ENCODE measurements at places on chromosomes 2 and 18.

GRCh38 chr2:43105586-43106558 is 120.5 kb downstream of the ZFP36L2 start:
- DNase-seq: no peak

GRCh38 chr2:100647709-100648108 is 84.9 kb downstream of the PDCL3 start:
- no peak for DNase-seq

DNA sequence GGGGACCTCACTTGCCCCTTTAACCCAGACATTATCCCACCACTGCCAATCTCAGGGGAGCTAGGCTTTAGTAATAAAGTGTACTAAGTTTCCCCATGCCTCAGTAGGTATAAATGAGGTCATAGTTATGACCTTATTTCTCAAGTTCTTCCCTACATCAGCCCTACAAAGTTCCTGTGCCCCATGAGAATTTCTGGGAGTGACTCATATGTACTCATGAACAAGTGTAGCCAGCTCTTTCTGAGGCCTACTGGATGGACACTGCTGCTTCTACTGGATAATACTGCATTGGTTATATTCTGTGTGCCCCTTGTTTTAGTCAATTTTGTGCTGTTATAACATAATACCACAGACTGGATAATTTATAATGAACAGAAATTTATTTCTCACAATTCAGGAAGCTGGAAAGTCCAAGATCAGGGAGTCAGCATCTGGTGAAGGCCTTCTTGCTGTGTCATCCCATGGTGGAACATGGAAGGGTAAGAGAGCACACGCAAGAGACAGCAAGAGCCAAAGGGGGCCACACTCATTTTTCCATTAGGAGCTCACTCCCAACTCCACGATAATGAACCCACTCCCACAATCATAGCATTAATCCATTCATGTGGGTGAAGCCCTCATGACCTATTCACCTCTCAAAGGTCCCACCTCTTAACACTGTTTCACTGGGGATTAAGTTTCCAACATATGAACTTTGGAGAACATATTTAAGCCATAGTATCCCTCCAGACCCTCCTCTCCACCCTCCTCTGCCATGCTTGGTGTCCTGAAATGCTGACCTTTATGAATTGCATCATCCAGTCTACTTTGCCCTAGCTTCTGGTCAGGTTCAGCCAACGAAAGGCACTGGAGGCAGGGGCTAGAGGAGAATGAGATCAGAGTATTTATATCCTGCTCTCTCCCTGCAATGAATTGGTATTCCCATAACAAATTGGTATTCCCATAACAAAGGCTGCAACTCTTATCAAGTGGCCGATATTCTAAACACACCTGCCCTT is 25.4 kb upstream of the ST3GAL5 start:
- no peak for DNase-seq

- DNase-seq: no peak
These were observed 125.0 kb downstream of the SPHKAP start for GRCh38 chr2:228056293-228057097.

- no peak for DNase-seq
These were observed 1389.7 kb downstream of the DSC3 start for GRCh38 chr18:29652797-29653196.

- DNase-seq: no peak
These were observed 105.1 kb downstream of the FMNL2 start for GRCh38 chr2:152440049-152440448.

DNA sequence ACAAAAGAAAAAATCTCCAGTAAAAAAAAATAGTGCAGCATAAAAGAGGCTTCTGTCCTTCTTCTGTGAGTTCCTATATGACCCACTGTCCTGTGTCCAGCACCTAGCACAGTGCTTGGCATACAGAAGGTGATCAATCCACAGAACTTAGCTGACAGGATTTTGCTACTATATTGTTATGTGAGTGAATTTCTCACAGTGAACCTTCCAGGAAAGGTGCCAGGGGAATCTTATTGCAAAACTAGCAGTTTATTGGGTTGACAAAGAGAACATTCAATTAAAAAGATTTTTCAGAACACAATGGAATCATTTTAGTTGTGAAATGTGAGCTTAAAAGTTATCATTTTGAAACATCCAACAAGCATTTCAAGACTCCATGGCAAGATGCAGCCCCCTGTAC is 12.4 kb upstream of the TRIB2 start:
- no peak for DNase-seq

- no peak for DNase-seq
These were observed 91.5 kb downstream of the ARHGEF33 start for GRCh38 chr2:38981003-38981669.

- DNase-seq: no peak
These were observed 19.3 kb downstream of the ST6GAL2 start for GRCh38 chr2:106866641-106867040.

- DNase-seq: no peak
These were observed 81.8 kb downstream of the HDAC4 start for GRCh38 chr2:239318790-239319661.

DNA sequence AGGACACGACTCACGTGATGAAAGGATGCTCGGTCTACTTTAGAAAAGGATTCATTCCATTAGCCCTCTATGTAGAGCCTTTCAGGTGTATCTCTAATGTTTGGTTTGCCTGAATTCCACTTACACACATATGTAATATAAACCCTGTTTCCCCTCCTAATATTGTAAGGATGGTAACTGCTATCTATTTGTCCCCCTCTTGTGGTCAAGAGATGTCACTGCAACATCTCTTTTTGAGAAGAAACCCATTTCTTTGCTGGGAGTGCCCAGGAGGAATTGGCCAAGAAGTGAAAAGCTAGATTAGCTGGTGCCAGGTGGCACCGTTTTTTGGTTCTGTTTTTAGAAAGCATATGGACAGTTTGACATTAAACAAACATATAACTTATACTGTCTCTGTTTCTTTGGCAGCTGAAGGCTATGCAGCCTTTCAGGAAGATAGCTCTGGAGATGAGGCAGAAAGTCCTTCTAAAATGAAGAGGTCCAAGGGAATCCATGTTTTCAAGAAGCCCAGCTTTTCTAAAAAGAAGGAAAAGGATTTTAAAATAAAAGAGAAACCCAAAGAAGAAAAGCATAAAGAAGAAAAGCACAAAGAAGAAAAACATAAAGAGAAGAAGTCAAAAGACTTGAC is 41.2 kb downstream of the RALBP1 start:
- no peak for DNase-seq

DNA sequence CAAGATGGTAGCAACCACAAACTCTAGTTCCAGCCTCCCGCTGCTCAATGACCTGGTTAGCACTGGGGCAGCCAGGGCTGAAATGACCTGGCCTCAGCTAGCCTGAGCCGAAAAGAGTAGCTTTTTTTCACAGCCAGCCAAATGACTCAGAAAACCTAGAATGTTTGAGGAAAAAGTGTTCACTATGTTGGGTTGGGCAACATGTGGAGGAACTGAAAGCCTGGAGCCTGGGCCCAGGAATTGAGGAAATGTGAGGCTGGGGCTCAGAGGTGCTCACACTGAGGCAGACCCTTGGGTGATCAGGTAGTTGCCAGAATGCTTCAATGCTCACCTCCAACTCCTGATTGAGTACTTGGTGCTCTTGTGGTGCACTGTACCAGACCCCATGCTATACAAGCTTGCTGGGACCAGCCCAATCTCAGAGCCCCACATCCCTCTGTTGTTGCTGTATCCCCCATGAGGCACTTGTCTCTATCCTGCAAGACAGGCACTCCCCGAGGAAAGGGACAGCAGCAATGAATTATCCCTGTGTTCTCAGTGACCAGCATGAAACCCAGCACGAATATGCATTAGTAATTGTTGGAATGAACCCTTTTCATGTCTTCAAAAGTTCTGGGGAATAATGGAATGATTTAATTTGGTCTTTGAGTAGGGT is 116.2 kb downstream of the USP34 start:
- DNase-seq: no peak

DNA sequence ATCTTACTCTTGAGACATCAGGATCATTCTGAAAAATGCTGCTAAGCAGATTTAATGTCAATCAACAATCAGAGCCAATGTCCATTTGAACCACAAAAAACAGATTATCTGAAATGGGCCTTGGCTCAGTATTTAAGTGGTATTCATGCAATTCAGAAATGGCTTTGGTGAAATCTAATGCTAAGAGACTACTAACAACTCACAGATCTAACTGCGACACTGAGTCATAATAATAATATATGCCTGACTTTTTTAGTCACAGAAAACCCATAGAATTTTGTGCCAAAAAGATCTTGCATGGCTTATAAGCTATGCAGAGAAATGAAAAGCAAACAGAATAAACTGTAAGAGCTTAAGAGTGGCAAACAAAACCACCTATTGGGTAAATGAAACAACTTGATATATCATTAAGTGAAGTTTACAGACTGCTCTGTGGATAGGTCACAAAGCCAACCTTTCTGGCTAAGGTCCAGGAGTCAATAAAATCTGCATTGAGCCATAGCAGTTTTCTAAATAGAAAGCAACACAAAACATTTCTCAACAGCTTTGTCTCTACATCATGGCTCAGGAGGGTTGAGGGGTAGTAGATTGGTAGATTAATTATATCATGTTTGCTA is 234.3 kb downstream of the LRATD1 start:
- no peak for DNase-seq

GRCh38 chr2:102241616-102242305 is 54.9 kb downstream of the IL1RL2 start:
- no peak for DNase-seq

DNA sequence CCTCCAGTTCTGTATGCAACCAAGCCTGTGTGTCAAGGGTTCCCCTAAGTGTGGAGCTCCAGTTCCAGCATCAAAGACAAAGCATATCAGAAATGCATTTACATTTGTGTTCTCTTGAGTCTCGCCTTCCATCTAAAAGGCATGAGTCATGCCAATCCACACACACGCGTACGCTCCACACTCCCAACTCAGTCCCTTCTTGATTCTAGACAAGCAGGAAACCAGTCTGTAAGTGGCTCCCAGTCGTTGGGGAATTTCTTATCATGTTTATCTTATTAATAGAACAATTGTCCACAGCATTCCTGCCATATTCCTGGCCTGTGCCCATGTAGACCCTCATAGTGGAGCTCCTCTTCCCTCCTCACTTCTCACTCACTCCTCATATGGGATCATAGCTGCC is 86.4 kb upstream of the SLC35G4 start:
- DNase-seq: no peak

GRCh38 chr2:223003191-223003590 is 48.8 kb upstream of the KCNE4 start:
- no peak for DNase-seq

DNA sequence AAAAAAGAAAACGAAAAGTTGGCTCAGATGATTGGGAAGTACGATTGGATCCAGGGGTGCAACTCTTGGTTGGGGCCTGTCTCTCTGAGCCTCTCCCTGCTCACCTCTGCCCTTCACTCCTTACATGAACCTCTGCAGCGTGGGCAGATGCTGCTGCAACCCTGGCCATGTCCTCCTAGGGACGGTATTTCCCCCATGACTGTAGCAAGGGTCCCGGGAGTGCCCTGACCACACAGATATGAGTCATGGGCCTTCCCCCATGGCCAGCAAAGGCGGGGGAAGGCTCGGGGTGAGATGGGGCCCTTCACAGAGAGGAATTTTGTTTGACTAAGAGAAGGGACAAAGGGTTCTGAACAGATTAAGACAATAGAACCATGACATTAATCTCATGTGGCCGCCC is 129.0 kb downstream of the NCK2 start:
- DNase-seq: no peak

DNA sequence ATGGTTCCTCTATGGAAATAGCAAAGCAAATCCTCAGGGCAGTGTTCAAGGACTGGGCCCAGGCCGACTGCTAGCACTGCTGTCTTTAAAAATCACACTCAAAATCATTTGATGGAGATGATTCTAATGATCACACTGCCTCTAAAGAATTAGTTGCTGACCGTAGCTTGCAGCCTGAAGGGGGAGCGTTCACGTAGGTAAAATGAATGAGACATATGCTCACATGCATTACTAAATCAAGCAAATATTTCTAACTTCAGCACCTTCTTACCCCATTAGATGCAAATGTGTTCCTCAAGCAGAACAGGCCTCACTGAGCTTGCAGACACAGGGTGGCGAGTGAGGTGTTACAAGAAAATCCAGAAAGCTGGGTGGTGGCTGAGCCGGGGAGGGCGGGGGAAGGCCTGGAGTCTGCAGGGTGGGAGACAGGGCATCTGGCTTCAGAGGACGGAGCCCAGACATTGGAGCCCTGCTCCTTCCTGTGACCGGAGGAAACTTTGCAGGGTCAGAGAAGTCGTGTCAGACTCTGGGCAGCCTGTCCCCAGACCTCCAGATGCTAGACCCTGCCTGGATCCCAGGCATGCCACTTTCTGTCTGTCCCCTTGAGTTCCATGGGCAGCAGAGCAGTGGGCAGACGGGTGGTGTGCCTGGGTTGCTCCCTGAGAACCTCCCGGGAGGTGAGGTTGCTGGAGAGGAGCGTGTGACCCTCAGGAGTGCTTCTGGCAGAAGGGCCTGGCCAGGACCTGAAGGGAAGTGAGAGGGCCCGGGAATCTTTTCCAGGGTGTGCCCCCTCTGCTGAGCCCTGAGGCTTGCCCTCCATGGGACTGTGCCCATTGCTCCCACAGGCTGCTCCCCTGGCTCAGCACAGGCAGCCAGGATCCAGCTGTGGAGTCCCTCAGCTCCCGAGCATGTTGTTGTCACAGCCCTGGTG is 7.1 kb upstream of the NPPC start:
- no peak for DNase-seq

- no peak for DNase-seq
These were observed 22.2 kb downstream of the SLC16A14 start for GRCh38 chr2:230046491-230046890.

DNA sequence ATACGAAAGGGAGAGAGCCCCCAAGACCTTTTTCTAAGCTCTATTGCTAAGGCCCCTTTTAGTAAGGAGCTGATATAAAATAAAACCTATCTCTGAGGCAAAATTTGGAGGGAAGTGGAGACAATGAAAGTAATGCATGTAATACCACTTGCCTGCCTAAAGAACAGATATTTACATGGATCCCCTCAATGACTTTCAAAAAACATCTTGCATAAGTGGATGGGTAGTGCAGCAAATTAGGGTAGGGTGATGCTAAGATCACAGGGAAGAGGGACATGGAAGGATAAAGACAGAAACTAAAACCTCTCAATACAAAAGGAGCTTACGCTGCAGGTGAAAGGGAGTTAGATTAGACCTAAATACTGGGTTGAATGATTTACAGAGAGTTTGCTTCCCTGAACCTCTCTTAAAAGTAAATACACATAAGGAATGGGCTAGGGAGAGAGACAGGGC is 1.1 kb downstream of the ZNF513 start:
- no peak for DNase-seq

- DNase-seq: no peak
These were observed 42.5 kb downstream of the DOCK10 start for GRCh38 chr2:224999754-225000153.

DNA sequence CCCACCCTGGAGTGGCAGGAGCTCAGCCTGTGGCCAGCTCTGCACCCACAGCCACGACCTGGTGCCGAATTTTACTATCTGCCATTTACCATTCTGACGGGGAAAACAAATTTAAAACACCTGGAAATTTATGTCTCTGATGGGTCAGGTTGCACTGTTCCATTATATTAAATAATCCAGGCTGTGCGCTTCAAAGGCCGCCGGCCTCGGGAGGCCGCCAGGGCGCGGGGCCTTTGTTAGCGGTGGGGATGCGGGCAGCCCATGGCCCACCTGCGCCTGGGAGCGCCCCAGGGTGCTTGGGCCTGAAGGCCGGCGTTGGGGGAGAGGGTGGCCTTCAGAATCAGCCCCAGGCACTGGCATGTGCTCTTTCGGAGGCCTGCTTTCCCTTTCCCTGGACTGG is 276.9 kb downstream of the SRBD1 start:
- DNase-seq: no peak

Data from AG04449 (cell line).